ENCODE measurements at places on chromosomes 1 and 21.

DNA sequence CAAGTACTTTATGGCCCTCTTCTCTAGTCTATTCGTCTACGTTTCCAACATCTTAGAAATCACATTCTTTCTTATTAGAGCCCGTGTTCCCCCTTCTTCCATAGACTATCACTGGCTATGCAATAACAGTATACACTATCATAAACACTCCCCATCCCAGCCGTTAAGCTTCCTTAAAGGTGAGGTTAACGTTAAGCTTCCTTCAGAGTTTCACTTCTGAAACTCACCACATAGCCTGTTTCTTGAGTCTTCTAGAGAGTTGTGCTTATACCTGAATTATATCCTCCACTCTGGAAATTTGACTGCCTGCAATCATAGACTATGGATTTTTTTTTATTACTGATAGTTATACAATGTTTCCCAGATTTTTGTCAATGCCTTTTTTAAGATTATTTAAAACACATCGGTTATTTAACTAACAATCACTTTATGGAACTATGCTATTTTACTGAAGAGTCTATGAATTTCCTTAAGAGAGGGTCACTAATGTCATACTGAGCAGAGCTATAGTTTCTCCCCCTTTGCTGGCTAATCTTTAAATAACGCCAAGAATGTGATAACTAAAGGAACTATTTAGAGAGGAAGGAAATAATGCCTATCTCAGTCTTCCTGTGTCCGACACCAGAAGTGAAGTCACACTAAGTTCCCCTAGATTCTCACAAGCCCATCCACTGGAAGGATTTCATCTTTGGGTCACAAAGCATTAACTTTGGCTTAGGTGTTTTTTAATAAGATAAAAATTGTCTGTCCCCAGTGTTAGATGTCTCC, 16.8 kb downstream of the FCER1A start:
- no peak for DNase-seq

DNA sequence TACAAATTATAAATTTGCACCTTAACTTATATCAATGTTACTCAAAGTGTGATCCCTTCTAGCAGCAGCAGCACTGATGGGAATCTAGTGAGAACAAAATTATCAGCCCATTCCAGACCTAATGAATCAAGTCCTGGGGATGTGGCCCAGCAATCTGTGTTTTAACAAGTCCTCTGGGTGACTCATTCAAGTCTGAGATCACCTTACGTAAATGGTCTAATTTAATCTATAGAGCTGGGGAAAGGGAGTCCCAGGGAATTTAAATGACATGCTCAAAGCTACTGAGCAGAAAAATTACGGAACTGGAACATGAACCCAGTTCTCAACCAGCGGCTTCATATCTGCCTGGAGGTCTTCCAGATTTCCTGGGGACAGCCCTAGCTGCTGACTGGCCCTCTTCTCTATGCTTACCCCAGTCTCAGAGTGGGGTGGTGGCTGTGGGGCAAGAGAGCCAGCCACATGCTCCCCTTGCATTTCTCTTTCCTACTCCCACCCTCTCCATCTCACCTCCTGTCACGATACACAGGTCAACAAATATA, 220.0 kb downstream of the TM2D1 start:
- no peak for DNase-seq

DNA sequence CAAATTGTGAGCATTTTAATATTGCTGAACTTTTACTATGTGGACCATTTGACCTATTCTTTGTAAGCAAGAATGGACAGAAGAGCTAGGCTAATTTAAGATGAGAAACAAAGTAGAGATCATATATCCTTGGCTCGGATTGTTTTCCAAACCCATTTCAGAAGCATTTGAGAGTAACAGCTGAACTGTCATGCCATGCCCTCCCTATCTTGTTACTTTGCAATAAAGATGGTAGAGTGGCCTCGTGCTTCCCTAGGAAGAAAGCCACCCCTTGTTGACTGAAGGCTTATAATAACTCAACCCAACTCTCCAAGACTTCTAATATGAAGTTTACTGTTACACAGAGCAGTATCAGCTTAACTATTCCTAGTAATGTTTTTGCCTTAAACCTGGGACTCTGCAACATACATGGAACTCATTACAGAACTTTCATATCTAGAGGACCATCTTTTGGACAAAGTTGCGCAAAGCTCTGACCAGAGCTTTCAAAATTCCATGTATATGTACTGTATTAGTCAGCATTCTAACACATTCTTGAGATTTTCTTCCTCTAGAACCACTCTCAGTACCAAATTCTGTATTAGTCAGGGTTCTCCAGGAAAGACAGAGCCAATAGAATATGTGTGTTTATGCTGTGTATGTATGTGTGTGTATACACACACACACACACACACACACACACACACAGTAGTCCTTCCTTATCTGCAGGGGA, 68.7 kb downstream of the ADAMTS1 start:
- DNase-seq, result no peak

GRCh38 chr1:93001893-93002292, 40.6 kb upstream of the DIPK1A start:
- no peak for DNase-seq

DNA sequence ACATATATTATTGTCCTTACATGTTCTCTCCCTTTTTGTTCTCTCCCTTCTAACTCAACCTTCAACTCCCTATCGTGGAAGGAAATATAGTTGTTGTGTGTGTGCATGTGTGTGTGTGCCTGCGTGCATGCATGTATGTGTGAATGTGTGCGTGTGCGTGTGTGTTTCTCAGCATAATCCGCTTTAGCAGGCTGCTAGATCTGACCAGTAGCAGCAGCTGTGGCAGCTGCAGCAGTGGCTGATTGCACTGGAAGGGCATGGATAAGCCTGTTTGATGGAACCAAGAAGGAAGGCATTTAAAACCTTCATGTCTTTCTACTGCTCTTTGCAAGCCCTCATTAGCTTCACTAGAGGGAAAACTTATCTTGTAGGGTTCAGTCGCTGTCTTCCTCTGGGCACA, 65.6 kb upstream of the IRF2BP2 start:
- DNase-seq, result no peak

- no peak for DNase-seq
These were observed 502.0 kb downstream of the SMYD3 start for GRCh38 chr1:246005067-246005466.

DNA sequence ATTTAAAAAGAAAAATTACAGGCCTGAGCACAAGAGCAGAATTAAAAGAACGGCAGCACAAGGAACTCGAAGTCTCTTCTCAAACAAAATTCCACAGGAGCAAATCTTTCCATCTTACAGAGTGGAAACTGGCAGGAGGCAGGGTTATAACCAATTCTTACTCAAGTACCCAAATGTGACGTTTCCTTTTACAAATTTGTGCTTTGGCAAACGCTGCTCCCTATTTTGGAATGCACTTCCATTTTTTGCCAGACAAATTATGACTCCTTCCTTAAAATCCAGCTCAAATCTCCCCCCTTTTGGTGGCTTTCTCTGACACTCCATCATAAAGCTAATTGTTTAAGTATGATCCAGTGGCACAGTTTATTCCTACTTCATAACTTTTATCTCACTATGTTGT, 7.8 kb downstream of the ERI3 start:
- DNase-seq, result no peak

DNA sequence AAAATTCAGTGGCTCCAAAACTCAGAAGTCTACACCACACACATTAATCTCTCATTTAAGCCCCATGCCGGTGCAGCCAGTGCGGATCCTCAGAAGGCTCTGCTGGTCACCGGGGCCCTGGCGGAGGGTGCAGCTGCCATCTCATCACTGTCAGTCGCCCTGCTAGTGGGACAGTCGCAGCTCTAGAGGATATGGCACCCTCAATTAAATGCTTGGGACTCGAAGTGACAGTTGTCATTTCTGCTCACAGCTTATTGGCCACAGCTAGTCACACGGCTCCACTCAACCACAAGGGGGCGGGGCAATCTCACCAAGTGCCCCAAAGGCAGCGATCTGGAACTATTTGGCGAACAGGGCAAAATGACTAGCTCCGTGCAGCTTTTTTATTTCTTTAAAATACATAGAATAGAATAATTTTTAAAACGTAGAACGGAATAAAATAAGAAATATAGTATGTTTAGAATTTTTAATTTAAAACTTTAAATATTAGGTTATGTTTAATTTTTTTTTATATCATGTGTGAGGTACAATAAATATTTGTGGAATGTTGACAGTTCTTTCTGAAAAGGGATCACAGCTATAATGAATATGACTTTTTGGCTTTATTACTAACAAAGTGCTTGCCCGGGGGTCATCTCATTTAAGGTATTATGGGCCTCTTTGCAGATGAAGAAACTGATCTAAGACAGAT, 8.0 kb upstream of the MAN1C1 start:
- no peak for DNase-seq

- no peak for DNase-seq
These were observed 1291.5 kb upstream of the B3GALT2 start for GRCh38 chr1:194477908-194478307.

DNA sequence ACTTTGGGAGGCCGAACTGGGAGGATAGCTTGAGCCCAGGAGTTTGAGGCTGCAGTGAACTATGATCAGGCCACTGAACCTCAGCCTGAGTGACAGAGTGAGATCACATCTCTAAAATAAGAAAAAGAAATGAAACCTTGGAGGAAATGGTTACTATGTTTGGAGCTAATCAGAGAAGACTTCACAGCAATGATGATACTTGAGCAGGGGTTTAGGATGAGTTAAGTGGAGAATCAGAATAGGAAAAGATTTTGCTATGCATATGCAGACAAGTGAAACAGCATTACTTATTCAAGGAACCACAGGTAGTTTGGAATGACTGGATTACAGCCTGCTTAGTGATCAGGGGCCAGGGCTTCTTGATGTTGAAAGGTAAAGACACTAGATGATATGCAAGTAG, 1.3 kb upstream of the CD5L start:
- no peak for DNase-seq

DNA sequence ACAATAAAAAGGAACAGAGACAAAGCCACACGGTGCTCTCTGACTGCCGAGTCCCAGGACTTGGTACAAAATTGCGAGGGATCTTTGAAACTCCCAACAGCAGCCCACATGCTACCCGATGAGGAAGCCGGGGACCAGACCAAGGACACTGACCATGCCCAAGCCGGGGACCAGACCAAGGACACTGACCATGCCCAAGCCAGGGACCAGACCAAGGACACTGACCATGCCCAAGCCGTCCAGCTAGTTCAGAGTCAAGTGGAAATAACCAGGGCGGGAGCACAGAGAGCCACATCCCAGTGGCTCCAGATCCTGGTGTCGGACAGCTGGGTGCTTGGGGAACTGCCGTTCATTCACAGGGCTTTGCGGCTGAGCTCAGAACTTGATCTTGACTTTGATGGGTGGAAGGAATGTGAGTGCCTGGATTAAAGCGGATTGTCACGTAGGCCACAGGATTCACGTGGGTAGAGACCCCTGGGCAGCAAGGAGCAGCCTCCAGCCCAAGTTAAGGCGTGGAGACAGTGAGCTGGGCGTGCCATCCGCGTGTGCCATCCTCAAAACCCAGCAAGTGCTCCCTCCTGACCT, 16.5 kb upstream of the TRAPPC10 start:
- no peak for DNase-seq

GRCh38 chr1:7558921-7559869, 211.9 kb upstream of the VAMP3 start:
- no peak for DNase-seq

DNA sequence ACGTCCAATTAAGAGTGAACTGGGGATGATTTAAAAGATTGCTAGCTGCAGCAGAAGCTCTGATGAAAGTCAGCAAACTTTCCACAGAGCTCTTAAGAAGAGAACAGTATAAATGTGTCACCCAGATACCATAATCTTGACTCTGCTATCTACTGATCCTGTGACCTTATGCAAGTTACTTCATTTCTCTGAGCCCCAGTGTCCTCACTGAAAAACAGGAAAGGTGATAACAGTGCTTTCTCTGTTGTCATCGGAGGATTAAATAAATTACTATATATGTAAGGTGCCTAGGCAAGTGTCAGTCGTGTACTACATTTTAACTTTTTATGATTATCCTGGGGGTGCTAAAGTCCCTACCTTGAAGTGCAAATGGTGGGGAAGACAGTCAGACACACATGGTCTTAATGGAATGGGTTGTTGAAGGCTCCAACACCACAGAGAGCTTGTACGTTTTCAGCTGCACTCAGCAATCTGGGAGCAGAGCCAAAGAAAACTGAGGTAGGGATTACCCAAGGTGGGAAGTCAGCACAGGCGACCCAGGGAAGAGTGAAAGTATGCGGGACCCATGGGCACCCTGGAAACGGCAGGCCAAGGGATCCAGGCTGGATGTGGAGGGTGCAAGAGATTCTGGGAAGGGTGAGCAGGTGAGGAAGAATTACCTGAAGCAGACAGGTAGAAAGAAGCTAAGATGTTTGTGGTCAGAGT, 82.8 kb downstream of the DTL start:
- no peak for DNase-seq

DNA sequence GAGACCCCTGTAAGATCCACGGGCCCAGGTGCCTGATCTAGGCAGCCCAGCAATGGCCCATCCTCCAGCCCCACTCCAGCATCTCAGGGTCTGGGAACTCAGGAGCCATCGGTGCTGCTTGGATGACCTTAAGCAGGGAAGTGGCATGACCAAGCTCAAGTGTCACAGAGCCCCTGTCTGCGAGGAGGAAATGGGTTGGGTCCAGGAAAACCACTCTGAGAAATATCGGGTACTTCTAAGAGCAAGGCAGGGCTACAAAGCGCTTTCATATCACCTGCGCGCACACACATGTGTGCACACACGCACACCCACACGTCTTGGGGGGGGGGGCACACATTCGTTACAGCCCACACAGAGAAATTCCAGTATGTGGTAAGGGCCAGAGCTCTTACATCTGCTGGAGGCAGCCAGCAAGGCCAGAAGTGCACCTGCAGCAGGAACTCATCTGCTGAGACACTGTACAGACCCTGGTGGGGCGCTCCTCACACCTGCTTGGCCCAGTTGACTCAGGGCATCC, 32.6 kb upstream of the SPOCD1 start:
- DNase-seq, result no peak

DNA sequence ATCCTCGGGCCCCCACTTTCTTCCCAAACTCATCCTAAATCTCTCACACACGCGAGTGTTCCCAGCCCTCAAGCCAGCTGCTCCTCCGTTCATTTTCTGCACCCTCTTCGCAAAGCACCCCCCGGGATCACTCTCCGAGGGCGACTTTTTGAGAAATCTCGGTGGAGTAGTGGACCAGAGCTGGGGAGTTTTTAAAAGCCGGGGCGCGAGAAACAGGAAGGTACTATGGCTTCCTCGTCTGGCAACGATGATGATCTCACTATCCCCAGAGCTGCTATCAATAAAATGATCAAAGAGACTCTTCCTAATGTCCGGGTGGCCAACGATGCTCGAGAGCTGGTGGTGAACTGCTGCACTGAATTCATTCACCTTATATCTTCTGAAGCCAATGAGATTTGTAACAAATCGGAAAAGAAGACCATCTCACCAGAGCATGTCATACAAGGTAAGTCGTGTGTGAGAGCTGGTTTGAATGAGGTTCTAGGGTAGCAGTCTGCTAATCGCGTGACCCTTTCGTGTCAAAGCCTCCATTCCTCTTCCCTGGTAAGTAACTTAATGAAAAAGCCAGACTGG, 800 bp downstream of the DR1 start:
- no peak for DNase-seq

GRCh38 chr21:35743571-35743970, 316.8 kb downstream of the SETD4 start:
- no peak for DNase-seq

- DNase-seq, result no peak
These were observed 11.8 kb downstream of the HIVEP3 start for GRCh38 chr1:41906943-41907342.

Data from iPS DF 19.7 (cell line).